ENCODE measurements at places on chromosomes 2 and 18.

- no peak for DNase-seq
Observed at GRCh38 chr2:72033636-72034035, 114.0 kb downstream of the CYP26B1 start.

DNA sequence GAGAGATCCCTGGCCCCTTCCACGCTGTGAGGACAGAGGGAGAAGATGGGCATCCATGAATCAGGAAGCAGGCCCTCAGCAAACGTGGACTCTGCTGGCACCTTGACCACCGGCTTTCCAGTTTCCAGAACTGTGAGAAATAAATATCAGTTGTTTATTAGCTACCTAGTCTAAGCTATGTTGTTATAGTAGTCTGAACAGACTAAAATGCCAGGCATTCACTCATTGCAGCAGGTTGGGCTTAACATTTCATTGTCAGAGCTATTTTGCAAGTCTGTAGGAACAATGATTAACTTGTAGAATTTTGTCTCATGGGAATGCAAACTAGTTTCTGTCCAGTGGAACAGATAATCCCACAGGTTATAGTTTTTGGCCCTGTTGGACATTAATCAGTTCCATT is 24.8 kb upstream of the TBC1D8 start:
- DNase-seq = no peak

DNA sequence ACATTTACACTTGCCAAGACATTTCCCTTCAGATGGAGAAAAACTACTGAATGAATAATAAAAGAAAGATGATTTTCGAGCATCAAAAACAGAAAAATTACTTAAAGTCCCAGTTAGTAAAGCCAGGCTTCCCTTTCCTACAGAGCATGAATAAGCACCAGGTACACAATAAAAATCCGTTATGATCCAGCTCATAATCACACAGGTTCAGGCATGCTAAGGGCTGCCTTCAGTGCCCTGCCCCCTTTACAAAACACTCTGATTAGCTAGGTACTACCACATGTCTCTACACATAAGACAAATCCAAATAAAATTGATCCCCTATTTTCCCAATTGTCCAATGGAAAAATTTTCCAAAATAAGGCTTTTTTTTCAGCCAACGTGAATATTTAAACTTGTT is 413.2 kb upstream of the LRATD1 start:
- DNase-seq = no peak

DNA sequence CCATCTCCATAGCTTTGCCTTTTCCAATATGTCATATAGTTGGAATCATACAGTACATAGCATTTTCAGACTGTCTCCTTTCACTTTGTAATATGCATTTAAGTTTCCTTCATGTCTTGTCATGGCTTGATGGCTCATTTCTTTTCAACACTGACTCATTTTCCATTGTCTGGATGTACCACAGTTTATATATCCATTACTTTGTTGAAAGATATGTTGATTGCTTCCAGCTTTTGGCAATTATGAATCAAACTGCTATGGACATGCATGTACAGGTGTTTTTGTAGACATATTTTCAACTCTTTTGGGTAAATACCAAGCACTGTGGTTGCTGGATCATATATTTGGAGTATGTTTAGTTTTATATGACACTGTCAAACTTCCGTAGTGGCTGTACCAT is 26.3 kb downstream of the ACSL3 start:
- DNase-seq = no peak

Measured in 8988T (cell line).